ENCODE measurements at places on chromosomes 11 and 22. TPM values are rescaled to one million over a fixed set of nuclear protein-coding genes. Genes with fewer than 3 reads are reported as not detected.

FAM181B gene
- polyA plus RNA-seq, result 1.0 TPM

FOLR3 gene
- not detected for polyA plus RNA-seq

POLD4 gene
- 49.8 TPM for polyA plus RNA-seq

DEFB131B gene
- not detected for polyA plus RNA-seq

OVCH2 gene
- polyA plus RNA-seq, result not detected

IGLL1 gene
- not detected for polyA plus RNA-seq

EIF4G2 gene
- 584 TPM for polyA plus RNA-seq

C22orf23 gene
- 2.5 TPM for polyA plus RNA-seq

MUC2 gene
- not detected for polyA plus RNA-seq

SART1 gene
- 51.6 TPM for polyA plus RNA-seq

SCO2 gene
- 10.5 TPM for polyA plus RNA-seq

BLID gene
- polyA plus RNA-seq, result 1.0 TPM

CDCA5 gene
- polyA plus RNA-seq, result 14.2 TPM

SLC22A8 gene
- polyA plus RNA-seq, result 0.22 TPM

CCDC134 gene
- polyA plus RNA-seq, result 11.5 TPM

OR51I1 gene
- not detected for polyA plus RNA-seq

P2RY6 gene
- polyA plus RNA-seq, result not detected
